ENCODE measurements at places on chromosomes 1 and 21.

DNA sequence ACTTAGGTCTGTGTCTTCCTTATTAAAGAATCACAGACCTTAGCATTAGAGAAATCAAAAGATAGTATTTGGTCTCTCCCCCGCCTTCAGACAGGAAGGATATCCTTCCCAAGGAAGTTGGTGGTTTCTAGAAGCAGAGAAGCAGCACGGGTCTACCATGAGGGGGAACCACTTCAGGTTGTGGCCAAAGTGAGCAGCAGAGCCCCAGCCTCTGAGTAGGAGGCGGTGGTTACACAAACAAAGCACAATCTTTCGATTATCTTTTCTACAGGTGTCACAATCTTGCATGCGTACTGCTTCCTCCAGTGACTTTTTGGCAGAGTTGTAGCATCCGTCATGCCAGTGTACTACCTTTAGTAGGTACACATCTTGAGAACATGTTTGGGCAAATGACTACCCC is 8.8 kb downstream of the PGLYRP4 start:
- no peak for DNase-seq

GRCh38 chr1:158735848-158736247 is 15.3 kb upstream of the OR6K3 start:
- DNase-seq = no peak

DNA sequence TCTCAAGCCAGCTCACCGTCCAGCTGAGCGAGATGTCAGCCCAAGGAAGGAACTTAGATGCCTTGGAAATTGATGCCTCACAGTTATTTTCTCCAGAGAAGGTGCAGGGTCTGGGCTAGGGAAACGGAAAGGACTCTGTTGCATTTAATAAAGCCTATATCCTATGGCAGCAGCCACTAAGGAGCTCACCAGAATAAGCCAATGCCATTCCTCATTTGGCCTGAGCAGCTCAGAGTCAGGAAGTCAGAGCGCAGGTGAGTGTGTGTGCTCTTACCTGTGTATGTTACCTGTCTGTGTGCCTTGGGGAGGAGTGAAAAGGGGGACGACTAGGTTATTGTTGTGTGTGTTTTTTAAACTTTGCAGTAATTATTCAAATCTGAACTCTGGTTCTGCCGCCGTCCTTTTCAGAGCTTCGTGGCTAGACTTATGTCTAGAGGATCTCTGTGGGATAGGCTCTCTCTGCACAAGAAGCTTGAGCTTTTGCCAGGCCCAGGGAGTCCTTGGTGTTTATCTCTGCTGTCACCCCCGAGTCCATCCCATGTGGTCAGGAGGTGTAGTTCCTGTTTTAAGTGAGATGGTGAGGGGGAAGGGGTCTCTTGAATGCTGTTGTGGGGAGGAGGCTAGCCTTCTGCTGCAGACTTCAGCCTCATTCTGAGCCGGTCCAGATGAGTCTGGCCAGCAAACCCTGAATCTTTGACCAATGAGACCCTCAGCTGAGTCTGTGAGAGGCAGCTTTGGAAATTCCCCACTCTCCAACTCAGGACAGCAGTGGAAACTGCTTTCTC is 2.4 kb downstream of the TMCC2 start:
- no peak for DNase-seq

GRCh38 chr1:180278596-180279395 is 48.7 kb downstream of the LHX4 start:
- no peak for DNase-seq

DNA sequence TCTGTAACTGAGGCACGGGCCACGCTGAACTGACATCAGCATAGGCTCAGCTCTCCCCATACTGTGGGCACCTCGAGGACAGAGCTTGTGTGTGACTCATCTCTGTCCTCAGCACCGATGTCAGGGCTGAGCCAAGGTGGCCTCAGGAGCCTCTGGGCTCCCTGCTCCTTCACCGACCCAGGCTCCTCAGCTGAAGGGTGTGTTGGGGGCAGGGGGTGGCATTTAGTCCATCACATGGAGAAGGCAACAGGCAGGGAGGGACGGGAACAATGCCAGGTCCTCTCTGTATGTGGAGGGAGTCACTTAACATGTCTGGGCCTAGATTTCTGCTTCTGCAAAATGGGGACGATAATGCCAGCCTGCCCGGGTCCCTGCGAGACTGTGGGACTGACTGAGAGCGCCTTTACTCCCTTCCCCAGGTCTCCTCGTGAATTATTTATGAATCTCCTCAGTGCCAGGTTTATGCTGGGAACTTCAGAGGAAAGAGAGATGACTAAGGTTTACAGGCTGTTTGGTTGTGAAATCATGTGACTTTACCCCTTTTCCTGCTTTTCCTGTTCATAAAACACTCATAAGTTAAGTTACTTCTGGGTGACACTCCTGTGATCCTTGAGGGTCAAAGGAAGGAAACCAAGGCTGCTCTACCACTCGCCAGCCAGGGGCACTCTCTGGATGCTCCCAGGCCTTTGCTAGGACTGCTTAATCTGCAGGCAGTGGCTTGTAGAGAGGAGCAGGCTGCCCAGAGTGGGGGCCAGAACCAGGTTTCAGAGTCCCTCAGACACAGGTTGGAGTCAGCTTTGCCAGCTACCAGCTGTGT is 16.2 kb downstream of the TTC39A start:
- DNase-seq = no peak

DNA sequence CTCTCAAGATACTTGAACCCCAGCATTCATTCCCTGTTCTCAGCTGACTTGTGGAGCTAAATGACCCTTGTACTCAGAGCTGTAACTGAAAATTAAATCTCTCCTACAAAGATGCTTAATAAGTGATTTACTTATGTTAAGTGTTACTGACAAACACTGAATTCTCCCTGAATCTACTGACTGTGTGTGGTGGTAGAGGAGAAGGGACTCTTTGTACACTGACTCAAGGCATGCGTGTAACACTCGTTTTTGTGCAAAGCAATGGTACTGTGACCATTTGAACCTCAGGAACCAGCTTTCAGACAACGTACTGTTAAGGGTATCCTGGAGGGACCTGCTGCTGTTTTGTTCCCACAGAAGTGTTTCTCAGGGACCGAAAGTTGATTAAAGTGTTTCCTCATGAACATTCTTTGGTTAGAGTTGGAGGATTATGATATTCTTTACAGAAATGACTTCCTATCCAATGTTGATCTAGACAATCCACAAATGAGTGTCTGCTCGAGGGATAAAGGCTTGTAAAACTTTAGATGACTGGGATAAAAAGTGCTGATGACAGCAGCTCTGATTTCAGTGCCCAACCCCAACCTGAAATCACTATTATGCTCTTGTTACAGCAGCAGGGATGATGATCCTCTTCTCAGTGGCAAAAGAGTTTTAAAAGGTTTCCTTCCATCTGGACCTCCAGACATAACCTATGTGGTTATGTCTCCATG is 12.8 kb downstream of the RGL1 start:
- DNase-seq = no peak

DNA sequence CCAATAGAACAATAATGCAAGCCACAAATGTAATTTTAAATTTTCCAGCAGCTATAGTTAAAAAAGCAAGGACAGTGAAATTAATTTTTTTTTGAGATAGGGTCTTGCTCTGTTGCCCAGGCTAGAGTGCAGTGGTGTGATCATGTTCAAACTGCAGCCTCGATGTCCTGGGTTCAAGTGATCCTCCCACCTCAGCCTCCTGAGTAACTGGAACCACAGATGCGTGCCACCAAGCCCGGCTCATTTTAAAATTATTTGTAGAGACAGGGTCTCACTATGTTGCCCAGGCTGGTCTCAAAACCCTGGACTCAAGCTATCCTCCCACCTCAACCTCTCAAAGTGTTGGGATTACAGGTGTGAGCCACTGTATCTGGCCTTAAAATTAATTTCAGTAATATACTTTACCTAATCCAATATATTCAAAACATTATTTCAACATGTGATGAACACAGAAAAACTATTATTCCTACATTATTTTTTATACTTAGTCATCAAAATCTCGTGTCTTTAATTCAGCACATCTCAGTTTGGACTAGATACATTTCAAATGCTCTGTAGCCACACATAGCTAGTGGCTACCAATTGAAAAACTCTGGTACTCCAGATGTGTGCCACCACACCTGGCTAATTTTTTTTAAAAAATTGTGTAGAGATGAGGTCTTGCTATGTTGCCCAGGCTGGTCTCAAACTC is 10.8 kb upstream of the ID3 start:
- no peak for DNase-seq

DNA sequence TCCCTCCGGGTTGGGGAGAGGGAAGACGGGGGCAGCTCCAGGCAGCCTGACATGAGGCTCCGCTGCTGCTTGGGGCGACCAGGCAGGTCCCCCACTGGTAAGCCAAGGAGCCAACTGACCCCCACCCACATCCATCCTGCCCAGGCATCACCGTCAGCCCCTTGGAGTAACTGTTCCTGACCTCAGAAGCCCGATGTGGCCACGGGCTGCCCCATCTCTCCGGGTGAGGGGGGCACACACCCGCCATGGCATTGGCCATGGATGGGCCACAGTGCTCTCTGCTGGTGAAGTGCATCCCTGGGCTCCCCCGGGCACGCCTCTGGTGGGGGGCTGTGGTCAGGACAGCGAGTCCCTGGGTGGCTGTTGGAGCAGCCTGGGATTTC is 100.0 kb downstream of the CRYAA start:
- DNase-seq = no peak

- no peak for DNase-seq
Measured at GRCh38 chr1:150187560-150187931, 37.8 kb downstream of the PLEKHO1 start.

- DNase-seq = no peak
Measured at GRCh38 chr1:180290265-180291001, 60.4 kb downstream of the LHX4 start.

DNA sequence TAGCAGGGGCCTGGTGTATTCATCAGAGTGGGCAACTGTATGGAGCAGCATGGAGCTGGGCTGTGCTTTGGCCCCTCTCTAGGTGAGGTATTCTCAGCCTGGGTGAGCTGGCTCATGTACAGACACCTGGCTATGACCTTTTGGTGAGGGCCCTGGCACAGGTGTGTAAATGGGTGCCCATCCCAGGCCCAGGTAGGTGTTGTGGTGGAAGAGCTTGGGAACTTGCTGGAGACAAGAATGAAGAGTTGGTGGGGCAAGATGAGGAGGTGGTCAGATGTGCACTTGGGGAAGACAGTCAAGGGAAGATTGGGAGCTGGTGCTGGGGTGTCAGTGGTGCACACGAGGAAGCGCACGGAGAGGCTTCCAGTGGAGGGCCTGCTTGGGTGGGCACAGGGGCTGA is 95.5 kb downstream of the TRIM11 start:
- no peak for DNase-seq

DNA sequence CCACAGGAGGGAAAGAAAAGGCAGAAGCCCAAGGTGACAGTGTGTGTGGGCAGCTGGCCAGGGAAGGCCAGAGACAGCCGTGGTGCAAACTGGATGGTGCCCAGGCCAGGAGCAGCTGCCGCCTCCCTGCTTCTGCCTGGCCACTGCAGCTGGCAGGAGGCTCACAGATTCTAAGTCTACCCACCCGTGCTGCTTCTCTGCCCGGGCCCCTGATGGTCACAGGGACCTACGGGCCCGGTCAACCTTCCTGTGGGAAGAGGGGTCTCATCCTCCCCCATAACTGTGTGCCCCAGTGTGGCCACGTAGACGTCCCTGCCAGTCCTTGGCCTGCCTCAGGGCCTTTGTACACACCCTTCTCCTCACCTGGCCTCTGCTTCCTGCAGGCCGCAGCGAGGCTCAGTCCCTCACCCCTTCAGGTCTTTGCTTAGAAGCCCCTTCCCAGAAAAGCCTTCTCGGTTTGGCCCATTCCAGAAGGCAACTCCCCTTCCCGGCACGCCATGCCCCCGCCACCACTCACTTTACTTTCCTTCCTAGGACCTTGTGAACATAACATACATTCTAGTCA is 192.6 kb upstream of the AJAP1 start:
- no peak for DNase-seq

DNA sequence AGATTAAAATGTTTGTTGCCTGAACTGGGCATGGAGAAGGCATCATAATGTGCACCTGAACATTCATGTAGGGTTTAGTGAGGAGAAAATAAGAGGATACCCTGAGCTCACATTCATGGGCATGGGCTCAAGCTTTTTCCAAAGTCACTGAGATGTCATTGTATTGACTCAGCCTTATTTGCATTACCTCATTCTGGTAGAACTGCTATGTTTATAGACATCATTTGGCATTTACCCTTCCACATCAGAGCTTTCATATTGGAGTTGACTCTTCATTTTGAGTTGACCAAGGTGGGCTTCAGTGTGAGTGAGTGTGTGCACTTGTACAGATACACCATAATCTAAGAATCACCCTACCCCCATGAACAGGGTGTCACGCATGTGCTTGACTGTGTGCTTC is 143.2 kb downstream of the PBX1 start:
- no peak for DNase-seq

DNA sequence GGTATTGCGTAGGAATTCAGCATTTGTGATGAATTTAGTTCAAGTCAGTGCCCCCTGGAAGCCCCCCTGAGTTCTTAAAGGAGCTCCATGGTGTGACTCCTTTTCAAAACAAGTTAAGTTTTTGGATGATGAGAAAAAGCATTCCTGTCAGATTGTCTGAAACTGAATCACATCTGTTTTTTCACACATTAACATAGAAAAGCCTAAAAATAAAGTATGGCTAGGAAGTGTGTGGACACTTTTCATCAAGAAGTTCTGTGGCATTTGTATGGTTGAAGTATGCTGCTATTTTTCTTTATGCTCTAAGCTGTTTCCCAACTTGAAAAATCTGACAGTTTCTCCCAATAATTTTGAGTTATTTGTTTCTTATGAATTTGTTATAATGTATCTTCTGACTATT is 33.7 kb downstream of the PRDM2 start:
- DNase-seq = no peak

- peak; percentile 98 for DNase-seq
Measured at GRCh38 chr1:11805422-11806306, at the start of the genes CLCN6 and MTHFR. CLCN6 (plus strand) TSS chr1:11806191; CDS start chr1:11806263, 72 bp downstream. MTHFR (minus strand) TSS chr1:11805964; CDS start chr1:11803116, 2,848 bp downstream.

DNA sequence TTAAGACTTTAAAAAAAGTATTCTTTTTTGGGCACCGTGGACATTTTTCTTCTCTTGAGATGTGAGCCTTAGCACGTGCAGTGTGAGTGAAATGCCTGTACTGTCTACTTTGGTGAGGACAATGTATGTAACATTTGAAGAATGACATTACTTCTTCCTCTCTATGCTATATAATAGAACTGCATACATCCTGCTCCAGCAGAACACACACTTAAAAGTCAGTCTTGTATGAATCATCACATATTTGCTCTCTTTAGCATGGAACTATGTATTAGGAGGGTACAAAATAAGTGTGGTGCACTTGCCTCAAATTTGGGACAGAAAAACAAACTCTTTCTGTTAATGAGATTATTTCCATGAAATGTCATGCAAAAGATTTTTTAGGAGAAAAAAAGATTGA is 358.4 kb upstream of the SGIP1 start:
- DNase-seq = no peak

- DNase-seq = no peak
Measured at GRCh38 chr1:226051365-226051764, 11.2 kb upstream of the H3-3A start.

GRCh38 chr1:11525151-11525505 is 46.2 kb downstream of the DISP3 start:
- no peak for DNase-seq

DNA sequence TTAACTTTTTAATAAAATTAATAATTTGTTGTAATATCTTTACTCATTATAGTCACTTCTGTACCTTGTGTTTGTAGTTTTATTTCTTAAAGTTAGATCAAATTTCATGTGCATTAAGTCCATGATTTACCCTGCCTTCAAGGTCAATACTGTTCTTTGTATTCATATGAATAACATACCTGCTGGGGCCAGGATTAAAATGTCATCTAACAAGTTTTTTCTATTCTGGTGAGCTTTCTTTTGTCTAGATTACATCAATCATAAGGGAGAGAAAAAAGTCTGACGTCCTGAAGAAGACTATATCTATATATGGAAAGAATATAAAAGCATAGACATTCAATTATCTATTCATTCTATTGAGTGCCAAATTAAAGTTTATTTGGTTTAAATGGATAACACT is 232.6 kb downstream of the COL11A1 start:
- no peak for DNase-seq

- no peak for DNase-seq
Measured at GRCh38 chr1:94602802-94603625, 61.5 kb upstream of the F3 start.
